ENCODE measurements at places on chromosomes 1 and 21. TPM values are rescaled to one million over a fixed set of nuclear protein-coding genes. Genes with fewer than 3 reads are reported as not detected.
A peak's percentile ranks its signal among the peaks of the same experiment; 100 is the strongest.

- DNase-seq = no peak
- no peaks in the 10 kb centered on the region for H3K27me3 ChIP-seq
- H3K4me3 ChIP-seq = no peak overlapping the region
- no peaks in the 10 kb centered on the region for H3K36me3 ChIP-seq
- no peak overlapping the region for H3K27ac ChIP-seq
These were observed 10.6 kb upstream of the SUMO3 start for GRCh38 chr21:44828362-44829056.

DNA sequence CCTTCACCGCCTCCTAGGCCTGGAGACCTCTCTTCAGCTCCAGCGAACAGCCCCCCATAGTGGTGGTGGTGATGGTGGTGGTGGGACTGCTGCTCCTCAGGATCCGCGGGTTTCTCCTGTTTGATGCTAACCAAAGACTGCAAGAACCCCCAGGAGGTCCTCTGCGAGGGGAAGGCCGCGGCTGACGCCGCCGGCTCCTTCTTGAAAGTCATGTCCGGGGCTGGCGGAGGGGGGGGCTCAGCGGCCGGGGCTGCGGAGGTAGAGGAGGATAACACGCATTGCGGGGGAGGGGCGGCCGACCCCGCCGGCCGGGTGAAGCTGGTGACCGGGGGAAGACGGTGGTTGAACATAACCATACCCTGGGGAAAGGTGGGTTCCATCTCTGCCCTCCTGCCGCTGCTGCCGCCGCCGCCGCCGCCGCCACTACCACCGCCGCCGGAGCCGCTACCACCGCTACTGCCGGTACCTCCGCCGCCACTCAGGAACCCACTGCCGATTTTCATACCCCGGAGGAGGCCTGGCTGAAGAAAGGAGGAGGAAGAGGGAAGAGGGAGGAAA lies 554 bp downstream of the ZNF281 start:
- H3K36me3 ChIP-seq = no peaks in the 10 kb centered on the region
- peak overlapping the region; percentile 82 for H3K4me3 ChIP-seq
- DNase-seq = no peak

DNA sequence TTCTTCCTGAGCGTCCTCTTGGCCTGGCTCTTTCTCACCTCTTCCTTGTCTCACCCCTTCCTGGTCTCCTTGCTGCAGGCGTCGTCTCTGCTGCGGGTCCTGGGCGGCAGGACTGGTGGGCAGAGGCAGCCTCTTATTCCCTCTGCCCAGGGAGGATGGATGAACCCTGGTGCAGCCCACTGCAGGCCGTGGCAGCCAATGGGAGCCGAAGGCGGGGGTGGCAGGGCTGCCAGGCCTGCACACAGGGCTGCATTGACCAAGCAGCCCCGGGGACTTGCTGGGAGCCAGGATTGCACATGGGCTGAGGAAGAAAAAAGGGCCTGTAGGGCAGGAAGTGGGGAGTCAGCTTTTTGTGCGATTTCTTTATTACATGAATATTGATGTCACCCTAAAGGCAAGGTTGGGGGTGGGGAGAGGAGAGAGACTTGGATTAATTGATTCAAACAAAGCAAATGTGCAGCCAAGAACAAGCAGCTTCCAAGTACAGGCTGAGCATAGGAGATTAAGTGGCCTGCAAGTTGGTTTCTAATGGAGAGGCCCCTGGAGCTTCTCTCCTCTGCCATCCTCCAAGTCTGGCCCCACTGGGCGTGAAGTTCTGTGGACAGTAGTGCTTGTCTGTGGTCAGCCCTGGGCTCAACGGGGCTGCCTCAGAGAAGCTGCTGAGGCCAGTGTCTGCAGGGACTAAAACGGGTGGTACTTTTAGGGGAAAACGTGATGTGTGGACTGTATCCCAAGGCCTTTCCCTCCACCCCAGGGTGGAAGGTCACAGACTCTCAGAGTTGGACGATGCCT lies at the start of gene S100B:
Gene S100B, minus strand, starts transcription at position 108 of the 792 bp plus-strand sequence. CDS start 2,667 bp downstream, outside the sequence.
- no peak within 1 kb of the TSS for H3K4me3 ChIP-seq
- no peak for DNase-seq
- H3K27me3 ChIP-seq = no peaks in the 10 kb centered on the region
- peaks cover 43% of the 10 kb centered on the region for H3K4me1 ChIP-seq
- no peaks in the 10 kb centered on the region for H3K36me3 ChIP-seq

DNA sequence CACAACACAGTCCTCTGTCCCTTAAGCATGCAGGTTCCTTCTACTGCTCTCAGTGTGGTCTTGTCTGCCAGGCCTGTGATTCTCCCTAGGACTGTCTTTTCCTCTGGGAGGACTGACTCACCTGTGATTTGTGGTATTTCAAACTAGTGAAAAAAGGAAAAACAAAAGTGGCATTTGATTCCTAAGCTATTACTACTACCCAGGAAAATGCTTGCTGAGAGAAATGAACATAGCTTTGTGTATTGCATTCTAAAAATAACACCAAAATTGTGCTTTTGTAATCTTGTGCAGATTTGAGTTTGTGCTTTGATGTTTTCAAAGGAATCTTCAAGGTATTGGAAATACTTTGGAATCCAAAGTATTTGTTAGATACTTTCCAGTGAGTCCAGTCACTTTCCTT lies 57.0 kb downstream of the GPR161 start:
- no peaks in the 10 kb centered on the region for H3K27me3 ChIP-seq
- DNase-seq = no peak
- H3K4me3 ChIP-seq = no peak overlapping the region
- H3K36me3 ChIP-seq = no peaks in the 10 kb centered on the region
- no peak overlapping the region for H3K27ac ChIP-seq

- DNase-seq = no peak
- H3K4me1 ChIP-seq = peaks cover 12% of the 10 kb centered on the region
- H3K27me3 ChIP-seq = no peaks in the 10 kb centered on the region
- no peaks in the 10 kb centered on the region for H3K36me3 ChIP-seq
These were observed 37.4 kb downstream of the PHC2 start for GRCh38 chr1:33393524-33393923.

DNA sequence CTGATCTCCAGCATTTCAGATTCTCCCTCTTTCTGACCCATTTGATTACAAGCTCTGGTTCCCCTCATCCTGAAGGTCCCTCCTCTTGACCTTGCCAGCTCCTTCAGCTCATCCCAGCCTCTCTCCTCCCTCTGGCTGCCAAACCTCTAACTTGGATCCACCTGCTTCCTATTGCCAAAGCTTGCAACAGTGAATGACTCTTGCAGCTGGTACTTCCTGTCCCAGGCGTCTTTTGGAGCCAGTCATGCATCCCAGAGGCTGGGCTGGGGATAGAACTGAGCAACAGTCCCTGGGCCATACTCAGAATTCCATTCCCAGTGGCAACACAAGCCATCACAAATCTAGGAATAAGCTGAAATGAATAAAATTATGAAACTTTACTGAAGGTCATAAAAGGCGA lies 27.7 kb upstream of the SPOCD1 start:
- DNase-seq = no peak
- H3K4me3 ChIP-seq = no peak overlapping the region
- H3K36me3 ChIP-seq = no peaks in the 10 kb centered on the region

DNA sequence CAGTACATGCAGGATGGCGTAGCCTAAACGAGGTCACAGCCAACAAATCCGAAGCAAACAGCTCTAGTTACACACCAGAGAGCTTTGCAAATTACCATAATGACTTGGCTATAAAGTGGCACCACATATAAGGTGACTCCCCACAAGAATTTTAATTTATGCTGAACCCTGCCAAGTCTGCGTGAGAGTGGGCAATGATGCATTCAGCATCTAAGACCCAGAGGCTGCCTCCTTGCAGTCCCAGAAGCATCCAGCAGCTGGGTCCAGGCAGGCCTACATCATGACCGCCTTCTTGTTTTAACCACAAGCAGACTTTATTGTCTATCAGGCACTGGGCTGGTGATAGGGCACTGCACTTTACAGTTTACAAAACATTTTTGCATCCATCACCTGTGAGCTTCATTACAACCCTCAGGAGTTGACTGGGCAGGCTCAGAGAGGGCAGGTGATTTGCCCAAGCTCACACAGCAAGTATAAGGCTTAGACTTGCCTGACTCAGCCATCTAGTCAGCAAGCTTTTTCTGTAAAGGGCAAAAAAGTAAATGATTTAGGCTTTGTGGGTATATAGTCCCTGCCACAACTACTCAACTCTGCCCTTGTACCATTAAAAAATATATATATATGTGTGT lies 134.6 kb downstream of the GLIS1 start:
- no peak overlapping the region for H3K4me3 ChIP-seq
- H3K27ac ChIP-seq = no peak overlapping the region
- DNase-seq = no peak
- no peaks in the 10 kb centered on the region for H3K36me3 ChIP-seq

GRCh38 chr1:9473032-9473807 lies 66.0 kb upstream of the SLC25A33 start:
- no peak for DNase-seq
- H3K4me1 ChIP-seq = no peaks in the 10 kb centered on the region
- no peaks in the 10 kb centered on the region for H3K36me3 ChIP-seq
- no peak overlapping the region for H3K4me3 ChIP-seq

DNA sequence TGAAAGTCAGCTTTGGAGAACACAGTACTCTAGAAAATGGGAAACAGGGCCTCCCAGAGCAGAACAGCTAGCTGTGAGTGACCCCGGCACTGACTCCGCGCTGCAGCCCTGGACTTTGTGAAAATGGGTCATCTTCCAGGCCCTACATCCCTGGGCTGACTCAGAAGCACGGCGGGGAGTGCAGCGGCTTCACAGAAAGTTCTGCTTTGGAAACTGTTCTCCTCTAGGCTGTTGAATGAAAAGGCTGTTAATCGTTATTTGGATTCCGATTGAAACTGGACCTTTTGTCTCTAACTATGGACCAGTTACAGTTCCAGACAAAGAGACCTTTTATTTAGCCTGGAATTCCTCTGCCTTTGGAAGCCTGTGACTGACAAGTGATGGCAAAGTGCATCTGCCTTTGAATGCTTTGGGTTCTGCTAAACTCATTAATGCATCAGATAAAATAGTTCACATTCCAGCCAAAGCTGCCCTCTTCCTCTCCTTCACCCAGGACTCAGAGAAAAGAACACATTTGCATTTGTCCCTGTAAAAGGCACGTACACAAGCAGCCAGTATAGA lies 144.9 kb upstream of the HOOK1 start:
- no peaks in the 10 kb centered on the region for H3K36me3 ChIP-seq
- H3K27ac ChIP-seq = no peak overlapping the region
- no peaks in the 10 kb centered on the region for H3K27me3 ChIP-seq
- no peak for DNase-seq

DNA sequence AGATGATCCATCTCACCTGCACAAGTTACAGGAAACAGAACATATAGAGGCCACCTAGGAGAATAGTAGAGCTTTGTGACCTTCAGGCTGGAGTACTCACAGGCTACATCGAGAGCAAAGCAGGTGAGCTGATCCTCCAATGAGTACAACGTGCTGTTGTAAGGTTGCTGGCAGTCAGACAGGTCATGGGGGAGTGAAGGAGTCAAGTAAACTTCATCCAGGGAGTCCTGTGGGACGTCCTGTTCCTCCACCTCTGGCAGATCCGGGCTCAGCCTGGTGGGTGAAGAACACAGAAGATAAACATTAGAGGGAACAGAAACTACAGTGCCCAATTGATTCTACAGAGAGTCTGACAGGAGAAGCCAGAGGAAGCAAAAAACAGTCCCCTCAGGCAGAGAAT lies 62.5 kb downstream of the PRKAB2 start:
- H3K27me3 ChIP-seq = no peaks in the 10 kb centered on the region
- no peaks in the 10 kb centered on the region for H3K4me1 ChIP-seq
- no peaks in the 10 kb centered on the region for H3K36me3 ChIP-seq

DNA sequence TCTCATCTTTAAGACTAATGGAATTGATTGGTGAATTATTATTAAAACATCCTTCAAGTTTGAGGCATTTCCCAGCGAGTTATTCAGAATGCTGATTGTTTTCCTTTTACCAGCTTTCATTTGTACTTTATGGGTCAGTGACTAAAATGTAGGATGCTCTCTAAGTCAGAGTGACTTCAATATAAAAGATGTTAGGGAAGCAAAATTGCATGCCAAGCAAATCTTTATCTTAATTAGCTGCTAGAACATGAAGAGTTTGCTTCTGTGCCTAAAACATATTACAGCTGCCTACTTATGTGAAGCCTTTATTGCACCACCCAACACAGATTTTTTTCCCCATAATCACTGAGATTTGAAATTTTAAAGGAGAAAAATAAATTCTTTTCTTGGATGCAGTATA lies 79.8 kb upstream of the CYYR1 start:
- DNase-seq = no peak
- no peaks in the 10 kb centered on the region for H3K27me3 ChIP-seq
- H3K4me3 ChIP-seq = no peak overlapping the region
- no peaks in the 10 kb centered on the region for H3K4me1 ChIP-seq

- no peaks in the 10 kb centered on the region for H3K36me3 ChIP-seq
- H3K27me3 ChIP-seq = no peaks in the 10 kb centered on the region
- H3K4me3 ChIP-seq = no peak overlapping the region
- no peak for DNase-seq
- no peaks in the 10 kb centered on the region for H3K4me1 ChIP-seq
These were observed 29.4 kb downstream of the RWDD3 start for GRCh38 chr1:95263450-95263849.

DNA sequence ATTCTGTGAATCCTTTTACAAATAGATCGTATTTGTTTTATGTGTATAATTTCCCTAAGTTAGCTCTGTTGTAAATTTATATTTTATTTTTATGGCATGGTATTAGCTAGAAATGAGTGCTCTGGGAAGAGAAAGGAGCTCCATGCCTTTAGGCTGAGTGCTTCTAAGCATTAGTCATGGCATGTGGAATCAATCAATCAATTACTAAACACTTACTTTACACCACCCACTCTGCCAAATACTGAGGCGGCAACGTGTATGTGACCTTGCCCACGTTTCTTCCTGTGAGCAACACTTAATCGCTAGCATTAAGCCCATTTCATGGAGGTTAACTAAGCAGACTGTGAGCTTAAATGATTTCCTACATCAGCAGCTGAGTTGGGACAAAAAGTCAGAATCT lies 7.2 kb upstream of the BECN2 start:
- H3K36me3 ChIP-seq = no peaks in the 10 kb centered on the region
- H3K4me3 ChIP-seq = no peak overlapping the region
- no peak for DNase-seq
- H3K4me1 ChIP-seq = no peaks in the 10 kb centered on the region

GRCh38 chr1:20708057-20708456 lies 9.8 kb downstream of the KIF17 start:
- H3K4me1 ChIP-seq = no peaks in the 10 kb centered on the region
- H3K27ac ChIP-seq = no peak overlapping the region
- no peak overlapping the region for H3K4me3 ChIP-seq
- no peaks in the 10 kb centered on the region for H3K27me3 ChIP-seq
- DNase-seq = no peak

DNA sequence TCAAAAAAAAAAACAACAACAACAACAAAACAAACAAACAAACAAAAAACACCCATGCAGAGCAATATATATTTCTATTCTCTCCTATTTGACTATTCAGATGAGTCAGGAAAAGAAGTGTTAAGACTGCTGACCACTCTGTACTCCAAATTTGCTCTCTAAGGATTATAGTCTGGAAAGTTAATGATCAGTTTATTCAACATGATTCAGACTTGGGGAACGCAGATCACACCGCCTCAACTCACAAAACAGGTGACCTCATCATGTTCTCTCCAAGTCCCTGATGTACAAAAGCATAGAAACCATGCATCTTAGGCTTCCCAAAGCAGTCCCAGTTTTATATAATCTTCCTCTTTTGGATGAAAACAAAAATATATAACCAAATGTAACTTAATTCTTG lies 51.9 kb upstream of the PRRC2C start:
- H3K4me1 ChIP-seq = no peaks in the 10 kb centered on the region
- no peak overlapping the region for H3K4me3 ChIP-seq
- H3K36me3 ChIP-seq = no peaks in the 10 kb centered on the region

GRCh38 chr21:44942566-44942965 lies 2.7 kb downstream of the SLX9 start:
- H3K36me3 ChIP-seq = 0 out of 2 replicates have a peak, but pooled peaks cover 3% of the 10 kb centered on the region
- peak overlapping the region; percentile 23 for H3K4me3 ChIP-seq
- no peak overlapping the region for H3K27ac ChIP-seq
- H3K27me3 ChIP-seq = no peaks in the 10 kb centered on the region
- peaks cover 18% of the 10 kb centered on the region for H3K4me1 ChIP-seq

SELL gene
- 43.6 TPM for total RNA-seq

AGT gene
- total RNA-seq = 0.69 TPM

CDC7 gene
- total RNA-seq = 23.0 TPM

IL12RB2 gene
- total RNA-seq = 0.54 TPM

All from GM12878 (cell line).